ENCODE measurements at places on chromosomes 16 and 17. TPM values are rescaled to one million over a fixed set of nuclear protein-coding genes. Genes with fewer than 3 reads are reported as not detected.

DNA sequence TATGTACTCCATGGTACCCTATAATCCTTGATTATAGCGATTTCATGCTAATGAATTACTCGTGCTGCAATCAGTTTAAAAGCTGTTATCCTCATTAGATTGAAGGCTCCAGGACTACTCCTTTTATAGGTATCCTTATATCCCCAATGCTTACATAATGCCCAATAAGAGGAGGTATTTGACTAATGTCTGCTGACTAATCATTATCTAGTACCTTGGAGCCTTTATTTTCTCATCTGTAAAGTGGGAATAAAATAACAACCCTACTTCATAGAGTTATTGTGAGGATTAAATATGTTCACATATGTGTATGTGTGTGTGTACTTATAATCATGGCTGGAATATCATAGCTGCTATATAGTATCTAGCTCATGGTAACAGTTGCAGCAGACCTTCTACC, 1031.5 kb downstream of the CDH11 start:
- DNase-seq: no peak

GRCh38 chr16:67528222-67528869, at the start of gene RIPOR1:
Gene RIPOR1 (plus strand): TSS chr16:67528829. CDS start chr16:67538447, 9,618 bp downstream.
- DNase-seq: no peak

GRCh38 chr16:85301231-85301630, 189.0 kb upstream of the CIBAR2 start:
- DNase-seq: no peak

DNA sequence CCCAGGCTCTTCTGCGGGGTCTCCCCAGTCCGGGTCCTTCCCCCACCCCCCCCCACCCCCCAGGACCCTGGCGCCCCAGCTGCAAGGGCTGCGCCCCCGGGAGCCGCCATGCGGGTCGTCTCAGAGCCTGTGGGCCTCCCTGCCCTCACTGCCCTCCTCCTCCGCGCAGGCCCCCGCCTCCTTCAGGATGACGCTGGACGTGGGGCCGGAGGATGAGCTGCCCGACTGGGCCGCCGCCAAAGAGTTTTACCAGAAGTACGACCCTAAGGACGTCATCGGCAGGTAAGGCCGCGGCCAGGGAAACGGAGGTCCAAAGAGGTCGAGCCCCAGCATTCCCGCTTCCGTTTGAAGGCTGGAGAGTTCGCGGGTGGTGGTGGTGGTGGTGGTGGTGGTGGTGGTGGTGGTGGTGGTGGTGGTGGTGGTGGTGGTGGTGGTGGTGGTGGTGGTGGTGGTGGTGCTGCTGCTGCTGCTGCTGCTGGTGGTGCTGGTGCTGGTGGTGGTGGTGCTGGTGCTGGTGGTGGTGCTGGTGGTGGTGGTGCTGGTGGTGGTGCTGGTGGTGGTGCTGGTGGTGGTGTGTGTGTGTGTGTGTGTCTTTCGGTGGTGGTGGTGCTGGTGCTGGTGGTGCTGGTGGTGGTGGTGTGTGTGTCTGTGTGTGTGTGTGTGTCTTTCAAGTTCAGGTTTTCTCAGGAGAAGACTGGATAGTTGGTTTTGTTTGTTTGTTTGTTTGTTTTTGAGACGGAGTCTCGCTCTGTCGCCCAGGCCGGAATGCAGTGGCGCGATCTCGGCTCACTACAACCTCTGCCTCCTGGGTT, 615 bp downstream of the PHKG2 start:
- DNase-seq: no peak

GRCh38 chr16:66594739-66595138, 9.8 kb upstream of the CMTM3 start:
- DNase-seq: no peak

IL17C gene
- not detected for total RNA-seq

KRTAP4-3 gene
- total RNA-seq: not detected

Data from dorsolateral prefrontal cortex (tissue), 122 donors.